ENCODE measurements at places on chromosomes 11 and 22.

- no peak for DNase-seq
Observed at GRCh38 chr11:134667505-134667904, 255.5 kb upstream of the B3GAT1 start.

GRCh38 chr11:130672911-130673310, 224.5 kb downstream of the ADAMTS15 start:
- DNase-seq, result no peak

GRCh38 chr11:117646411-117646810, 150.6 kb downstream of the DSCAML1 start:
- DNase-seq, result no peak

GRCh38 chr11:33808228-33808828, 34.0 kb upstream of the FBXO3 start:
- peak; percentile 67 for DNase-seq

- DNase-seq, result no peak
Observed at GRCh38 chr11:80616070-80616800, 1175.4 kb upstream of the TENM4 start.

DNA sequence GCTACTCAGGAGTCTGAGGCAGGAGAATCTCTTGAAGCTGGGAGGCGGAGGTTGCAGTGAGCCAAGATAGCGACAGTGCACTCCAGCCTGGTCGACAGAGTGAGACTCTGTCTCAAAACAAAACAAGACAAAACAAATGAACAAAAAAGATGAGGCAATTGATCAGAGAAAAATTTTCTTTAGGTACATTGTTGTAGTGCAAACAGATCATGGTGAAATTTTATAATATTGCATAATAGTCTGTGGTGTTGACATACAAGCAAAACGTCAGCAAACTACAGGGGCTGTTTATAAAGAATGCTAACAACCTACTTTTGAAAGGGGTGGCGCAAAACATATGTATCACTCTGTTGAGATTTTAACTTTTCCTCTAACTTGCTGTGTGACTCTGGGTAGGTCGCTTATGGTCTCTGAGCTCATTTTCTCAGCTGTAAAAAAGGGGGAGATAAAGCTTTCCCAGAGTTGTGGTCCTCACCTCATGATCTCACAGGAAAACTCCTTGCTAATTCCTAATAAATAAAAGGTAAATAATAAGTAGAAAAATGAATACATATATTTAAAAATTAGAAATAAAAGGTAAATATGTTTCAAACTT, 64.8 kb upstream of the NUP160 start:
- no peak for DNase-seq

DNA sequence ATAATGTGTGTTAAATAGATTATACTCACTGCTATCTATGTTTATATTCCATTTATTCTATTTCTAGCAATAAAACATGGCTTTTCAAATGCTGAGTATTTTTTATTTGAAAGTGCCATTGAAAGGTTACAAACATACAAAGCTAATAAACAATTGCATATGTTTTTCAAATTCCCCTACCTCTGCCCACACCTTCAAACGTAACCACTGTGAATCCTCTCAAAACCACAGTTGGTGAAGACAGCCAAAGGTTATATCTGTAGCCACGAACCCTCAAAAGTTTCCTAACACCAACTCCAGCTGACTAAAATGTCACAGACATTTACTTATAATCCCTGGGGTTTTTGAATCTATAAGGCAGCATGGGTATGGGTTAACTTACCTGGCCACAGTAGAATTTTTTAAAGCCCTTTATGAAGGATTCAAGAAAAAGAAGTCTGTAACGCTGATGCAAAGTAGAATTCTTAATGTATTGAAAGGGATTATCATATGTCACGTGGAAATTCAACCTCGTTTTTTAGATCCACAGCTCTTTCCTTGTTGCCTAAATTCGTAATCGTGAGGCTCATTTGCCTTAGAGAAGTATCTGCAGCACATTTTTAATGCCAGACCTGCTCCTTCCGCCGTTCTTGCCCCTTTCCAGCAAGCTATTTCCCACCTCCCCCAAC, 122.5 kb upstream of the ZC3H12C start:
- DNase-seq, result no peak

DNA sequence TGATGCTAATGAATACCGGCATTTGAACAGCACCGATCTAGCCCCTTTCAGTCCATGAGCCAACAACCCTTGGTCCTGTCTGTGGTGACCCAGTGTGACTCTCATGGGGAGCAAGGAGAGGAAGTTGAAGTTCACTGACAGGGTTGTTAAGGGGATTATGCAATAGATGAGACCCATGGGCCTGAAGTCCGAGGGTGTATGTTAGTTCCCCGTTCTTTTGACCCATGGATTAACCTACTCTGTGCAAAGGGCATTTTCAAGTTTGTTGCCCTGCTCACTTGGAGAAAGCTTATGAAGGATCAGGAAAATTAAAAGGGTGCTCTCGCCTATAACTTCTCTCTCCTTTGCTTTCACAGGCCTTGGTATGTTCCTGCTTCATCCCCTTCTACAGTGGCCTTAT, 4.9 kb downstream of the PNPLA3 start:
- no peak for DNase-seq

DNA sequence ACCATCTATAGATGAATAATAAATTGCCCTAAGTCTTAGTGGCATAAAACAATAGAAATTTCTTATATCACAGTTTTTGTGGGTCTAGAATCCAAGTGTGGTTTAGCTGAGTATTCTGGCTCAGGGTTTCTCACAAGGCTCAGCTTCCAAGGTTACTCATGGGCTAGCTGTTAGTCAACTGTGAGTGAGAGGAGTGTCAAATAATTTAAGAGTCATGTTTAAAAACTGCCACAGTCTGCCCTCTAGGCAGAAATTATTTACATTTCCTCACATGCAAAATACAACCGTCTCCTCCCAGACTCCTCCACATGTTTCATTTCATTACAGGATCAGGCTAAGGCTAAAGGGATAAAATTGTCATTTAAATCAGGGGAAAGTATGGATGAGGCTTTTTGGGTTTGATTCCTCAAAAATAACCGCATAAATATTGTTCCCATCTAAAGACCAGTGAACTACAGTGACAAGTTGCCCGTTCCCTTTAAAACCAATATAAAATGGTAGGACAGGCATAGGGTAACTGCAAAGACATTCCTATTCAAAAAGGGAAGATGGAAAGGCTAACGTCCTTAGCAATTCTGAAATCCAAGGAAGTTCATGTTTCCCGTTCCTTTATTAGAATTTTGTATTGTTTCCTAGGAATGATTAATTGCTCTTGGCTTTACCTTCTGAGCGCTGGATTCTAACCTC, 324.3 kb downstream of the DYNC2H1 start:
- peak; percentile 88 for DNase-seq

- no peak for DNase-seq
Observed at GRCh38 chr11:34639545-34639944, 18.7 kb downstream of the EHF start.

GRCh38 chr11:80798174-80798573, 1357.3 kb upstream of the TENM4 start:
- no peak for DNase-seq

- DNase-seq, result no peak
Observed at GRCh38 chr11:66789097-66789890, 53.9 kb upstream of the RCE1 start.

DNA sequence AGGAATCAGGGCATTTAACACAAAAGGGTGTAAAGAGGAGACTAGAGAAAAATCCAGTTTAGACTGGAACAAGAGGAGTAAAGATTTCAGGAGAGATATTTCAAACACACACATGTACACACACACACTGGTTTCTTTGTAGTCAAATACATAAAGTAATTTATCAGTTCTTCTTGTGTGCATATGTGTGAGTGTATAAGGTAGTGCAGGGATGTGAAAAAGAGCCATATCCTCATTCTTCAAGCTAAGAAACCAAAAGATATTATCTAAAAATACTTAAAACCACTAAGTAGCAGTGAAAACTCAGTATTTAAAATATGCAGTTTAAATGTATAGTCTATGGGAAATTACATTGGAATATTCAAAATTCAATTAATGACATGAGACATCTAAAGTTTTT, 52.5 kb upstream of the CARD18 start:
- no peak for DNase-seq

GRCh38 chr22:42404266-42404665, 27.9 kb downstream of the NFAM1 start:
- DNase-seq, result no peak

GRCh38 chr11:6418557-6419008, 311 bp downstream of the APBB1 start:
- DNase-seq, result no peak

GRCh38 chr22:26143806-26144325, 25.4 kb upstream of the SEZ6L start:
- DNase-seq, result peak; percentile 1
